IPS DF 19.7 (cell line): ENCODE measurements at places on chromosomes 5 and 9.

DNA sequence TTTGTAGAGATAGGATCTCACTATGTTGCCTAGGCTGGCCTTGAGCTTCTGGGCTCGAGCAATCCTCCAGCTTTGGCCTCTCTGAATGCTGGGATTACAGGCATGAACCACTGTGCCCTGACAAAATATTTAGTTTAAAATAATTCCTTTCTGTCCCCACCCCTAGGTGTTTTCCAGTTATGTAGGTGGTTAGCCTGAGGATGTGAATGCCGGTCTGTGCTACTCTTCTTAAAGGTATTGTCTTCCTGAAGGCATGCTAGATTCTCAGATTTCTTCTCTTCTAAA, 56.7 kb upstream of the BASP1 start:
- no peak for DNase-seq

DNA sequence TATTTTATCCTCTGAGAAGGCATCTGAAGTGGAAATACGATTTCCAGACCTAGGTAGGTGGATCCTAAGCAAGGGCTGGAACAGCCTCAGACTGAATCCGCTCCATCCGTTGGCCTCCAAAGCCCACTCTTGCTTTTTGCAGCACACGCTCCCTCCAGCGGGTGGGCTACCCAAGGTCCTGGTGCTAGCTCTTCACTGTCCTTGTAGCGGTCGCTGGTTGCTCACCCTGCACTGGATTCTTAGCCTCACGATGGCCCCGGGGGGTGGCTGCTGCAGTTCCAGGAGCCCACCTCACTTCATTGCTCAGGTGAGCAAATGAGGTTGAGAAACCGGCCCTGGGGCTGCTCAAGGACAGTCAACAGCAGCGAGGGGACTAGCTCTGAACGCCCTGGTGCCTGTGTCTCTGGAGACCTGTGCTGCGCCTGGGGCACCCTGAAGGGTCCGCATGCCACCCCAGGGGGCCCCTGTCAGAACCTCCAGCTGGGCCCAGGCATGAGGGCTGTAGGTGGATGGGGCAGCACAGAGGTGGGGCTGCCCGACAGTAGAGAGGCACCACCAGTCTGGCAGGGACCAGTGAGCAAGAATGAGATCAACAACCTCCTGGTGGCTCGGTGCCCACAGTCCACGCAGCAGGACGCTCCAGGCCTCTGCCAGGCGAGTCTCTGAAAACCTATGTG, 4.3 kb downstream of the MGAT4B start:
- no peak for DNase-seq

GRCh38 chr5:1792842-1793266, 6.8 kb downstream of the MRPL36 start:
- no peak for DNase-seq

- DNase-seq, result no peak
These were observed 196.2 kb downstream of the DEPDC1B start for GRCh38 chr5:60503771-60504170.

- no peak for DNase-seq
These were observed 211.6 kb downstream of the DOCK8 start for GRCh38 chr9:426264-426663.

DNA sequence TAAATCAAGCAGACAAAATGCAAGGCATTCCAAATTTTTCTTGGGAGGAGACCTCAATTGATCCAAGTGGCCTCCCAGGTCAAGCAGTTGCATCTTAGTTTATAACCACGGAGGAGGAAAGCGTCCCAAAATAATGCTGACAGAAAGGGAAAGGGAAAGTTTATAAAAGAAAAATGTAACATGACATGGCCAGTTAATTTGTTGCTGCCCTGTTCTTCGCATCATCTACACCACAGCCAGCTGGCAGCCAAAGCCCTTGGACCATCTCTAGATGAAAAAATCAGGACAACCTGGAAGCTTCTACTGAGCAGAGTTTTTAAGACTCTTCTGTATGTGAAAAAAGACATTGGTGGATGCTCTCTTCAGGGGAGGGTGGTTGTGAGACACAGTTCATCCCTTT, 128.8 kb upstream of the FBXL7 start:
- DNase-seq, result no peak

DNA sequence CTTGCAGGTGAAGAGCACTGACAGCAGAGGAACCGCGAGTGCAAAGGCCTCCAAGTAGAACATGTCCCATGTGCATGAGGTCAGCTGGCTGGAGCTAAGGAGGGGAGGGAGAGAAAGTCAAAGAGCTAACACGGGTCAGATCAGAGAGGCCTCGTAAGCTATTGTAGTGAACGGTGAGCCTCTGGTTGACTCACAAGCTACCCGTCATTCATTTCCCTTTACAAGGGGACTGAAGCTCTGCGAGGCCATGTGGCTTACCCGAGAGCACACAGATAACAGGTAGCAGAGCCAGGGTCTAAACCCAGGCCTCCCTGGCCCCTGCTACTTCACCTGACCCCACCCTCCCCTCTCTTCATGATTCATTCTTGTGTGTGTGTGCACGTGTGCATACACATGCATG, 152.7 kb upstream of the ADRA1B start:
- no peak for DNase-seq

DNA sequence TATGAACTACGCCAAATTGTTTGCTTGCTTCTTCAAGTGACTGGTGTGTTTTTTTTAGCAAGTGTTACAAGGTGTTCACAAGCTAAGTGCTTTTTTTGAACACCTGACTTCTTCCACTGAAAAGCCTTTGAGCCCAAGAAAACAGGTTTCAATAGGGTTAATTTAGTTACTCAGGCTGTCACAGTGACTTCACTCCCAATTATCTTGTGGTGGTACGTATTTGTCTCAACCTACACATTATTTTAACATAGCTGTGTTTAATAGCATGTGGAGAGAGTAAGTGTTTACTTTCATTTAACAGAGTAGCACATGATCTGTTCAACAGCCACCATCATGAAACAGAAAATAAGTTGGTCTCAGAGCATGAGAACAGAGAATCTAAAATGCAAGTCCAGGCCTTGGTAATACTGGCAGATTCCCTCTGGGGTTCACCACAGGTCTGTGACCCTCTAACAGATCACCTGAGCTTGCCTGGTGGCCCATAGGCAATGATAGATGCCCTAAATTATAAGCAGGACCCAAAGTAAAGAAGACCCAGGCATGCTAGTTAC, 267.7 kb upstream of the SMARCA2 start:
- no peak for DNase-seq

DNA sequence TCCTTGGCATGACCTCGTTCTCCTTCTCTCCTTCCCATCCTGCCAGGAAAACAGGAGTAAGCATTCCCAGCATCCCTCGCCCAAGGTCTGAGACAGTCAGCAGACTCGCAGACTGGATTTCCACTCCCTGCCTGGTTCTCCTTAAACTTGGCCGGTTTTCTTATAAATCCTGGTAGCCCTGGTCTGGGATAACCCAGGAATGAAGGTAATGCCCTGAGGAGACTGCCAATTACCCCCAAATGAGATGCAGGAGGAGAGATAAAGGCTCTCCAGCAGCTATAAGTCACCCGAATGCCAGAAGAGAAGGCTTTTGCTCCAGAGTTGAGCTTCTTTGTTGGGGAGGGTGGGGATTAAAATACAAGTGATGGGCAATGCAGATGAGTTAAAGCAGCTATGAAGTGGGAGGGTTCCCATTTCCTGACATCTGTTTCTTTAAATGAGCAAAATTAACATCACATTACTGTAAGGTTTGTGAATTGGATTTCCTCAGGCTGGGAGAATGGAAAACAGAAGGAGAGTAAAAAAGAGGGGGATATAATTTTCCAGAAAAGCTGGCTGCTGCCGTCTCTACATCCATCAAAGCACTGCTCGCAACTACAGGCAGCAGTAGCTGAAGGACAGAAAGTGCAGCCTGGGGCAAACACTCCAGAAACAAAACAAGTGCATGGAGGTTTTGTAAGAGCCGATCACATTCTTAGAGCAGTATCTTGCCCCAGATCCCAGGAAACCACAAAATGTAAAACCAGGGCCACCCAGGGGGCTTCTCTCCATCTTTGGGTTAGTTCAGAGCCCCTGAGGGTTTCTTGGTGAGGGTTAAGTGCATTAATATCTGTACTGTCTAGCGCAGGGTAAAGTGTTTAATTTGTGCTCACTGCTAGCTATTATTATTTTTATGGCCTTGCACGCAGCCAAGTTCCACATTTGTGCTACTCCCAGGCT, 177.6 kb upstream of the PANK3 start:
- no peak for DNase-seq

GRCh38 chr9:92600462-92601261, 64.9 kb upstream of the ECM2 start:
- no peak for DNase-seq

DNA sequence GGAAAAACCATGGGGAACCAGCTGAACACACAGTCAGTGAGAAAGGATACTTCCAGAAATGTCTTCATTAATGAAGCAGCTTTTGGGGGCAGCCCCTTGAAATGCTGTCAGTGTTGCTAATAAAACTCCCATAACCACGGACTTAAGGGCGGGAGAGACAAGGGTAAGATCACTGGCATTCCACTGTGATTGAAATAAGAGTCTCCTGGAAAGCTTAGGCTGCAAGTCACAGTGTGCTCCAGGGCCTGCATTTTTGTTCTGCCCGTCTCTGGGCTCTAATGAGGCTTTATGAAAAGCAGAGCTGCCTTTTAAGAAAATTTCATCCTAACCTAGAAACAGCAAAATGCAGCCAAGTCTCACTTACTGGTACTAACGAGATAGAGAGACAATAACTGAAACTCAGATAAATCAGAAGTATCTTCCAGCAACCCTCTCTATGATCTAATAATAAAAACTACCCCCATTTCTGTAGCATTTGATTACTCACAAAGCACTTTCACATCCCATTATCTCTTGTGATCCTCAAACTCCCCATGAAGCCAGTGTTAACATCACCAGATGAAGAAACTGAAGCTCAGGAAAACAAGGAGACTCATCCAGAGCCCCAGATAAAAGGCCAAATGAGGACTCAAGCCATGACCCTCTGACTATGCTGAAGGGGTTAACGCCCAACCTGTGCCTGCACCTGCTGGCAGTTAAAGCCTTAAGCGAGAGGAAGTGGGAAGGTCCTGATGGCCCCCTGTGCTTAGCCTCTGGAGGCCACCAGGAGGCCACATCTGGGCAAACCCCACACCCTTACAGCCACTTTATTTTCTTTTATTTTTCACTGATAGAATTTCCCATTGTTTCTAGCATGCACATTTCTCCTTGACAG, 37.5 kb downstream of the SPOCK1 start:
- peak; percentile 12 for DNase-seq

- no peak for DNase-seq
These were observed 253.5 kb downstream of the DMRTA1 start for GRCh38 chr9:22700171-22700570.

DNA sequence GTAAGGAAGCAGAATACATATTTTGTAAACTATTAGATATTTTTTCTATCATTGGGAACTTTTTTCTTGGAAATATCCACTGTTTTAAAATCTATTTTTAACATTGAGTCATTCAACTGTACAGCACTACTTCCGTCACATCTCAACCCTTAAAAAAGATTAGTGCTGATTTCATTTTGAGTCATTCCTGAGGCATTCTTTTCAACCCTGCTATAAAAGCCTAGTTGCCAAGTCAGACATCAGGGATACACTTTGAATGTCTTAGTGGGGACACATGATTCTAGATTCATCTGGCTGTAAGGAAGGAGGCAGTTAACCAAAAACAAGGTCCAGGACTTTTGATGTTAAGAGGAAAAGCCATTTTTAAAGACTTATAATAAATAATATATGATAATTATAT, 160.9 kb downstream of the GIN1 start:
- no peak for DNase-seq

DNA sequence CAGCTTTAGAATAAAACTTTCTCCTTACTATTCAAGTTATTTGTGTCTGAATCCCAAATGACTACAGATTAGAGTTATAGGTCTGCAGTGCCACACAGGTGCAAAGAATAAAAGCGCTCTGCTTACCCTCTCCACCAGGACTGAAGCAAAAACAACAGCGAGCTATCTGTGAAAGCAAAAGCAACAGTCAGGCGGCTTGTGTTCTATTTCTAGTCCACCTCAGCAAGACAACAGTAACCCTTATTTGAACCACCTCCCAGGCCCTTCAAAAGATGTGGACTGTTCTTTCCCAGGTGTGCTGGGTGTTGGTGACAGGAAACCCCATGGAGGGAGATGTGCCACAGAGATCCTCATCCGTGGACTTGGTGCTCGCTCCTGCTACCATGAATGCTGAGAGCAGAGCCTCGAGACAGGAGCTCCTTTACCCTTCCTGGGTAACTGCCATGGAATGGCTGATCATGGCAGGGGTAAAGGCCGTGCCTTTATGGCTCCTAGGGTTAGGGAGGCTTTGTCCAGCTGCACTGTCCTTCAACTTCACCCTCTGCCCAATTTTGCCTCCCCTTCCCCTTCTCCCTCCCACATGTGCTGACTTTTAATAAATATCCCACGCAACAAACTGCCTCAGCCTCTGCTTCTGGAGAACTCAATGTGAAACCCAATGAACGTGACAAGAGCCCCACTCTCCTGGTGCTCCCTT, 108.6 kb downstream of the SERINC5 start:
- DNase-seq, result no peak

DNA sequence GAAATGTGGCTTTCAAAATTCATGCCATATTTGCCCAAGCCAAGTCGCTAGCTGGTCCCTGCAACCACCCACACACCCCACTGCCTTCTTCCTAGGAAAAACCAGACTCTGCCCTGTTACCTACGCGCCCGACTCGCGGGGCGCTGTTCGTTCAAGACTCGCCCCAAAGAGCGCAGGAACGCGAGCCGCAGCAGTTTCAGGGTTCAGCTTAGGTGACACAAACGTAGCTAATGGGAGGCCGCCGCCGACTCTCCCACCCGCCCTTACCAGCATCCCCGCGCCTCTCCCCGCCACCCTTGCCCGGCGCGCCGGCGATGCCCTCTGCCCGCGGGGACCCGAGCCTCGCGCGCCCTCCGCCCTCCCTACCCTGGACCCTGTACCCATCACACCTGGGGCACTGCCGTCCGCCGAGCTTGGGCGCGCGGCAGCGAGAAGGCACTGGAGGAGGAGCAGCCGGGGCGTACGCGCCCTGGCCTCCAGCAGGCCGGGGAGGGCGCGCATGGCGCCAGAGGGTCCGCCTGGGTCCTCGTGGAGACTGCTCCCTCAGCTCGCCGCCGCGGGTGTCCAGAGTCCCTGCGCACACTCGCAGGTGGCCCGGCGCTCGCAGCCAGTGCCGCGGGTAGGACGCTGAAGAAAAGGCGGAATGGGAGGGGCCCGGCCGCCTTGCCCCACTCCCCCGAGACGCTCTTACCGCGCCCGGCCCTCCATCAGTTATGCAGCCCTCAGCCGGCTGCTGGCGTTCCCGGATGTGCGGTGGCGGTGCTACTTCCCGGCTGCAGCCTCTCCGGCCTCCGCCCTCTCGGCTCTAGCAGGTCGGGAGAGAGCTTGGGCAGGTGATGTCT, at the start of gene EMB:
Gene EMB, minus strand, starts transcription at position 638 of the 842 bp plus-strand sequence. Its CDS starts 137 bp downstream, at position 501.
- DNase-seq, result peak; percentile 71

DNA sequence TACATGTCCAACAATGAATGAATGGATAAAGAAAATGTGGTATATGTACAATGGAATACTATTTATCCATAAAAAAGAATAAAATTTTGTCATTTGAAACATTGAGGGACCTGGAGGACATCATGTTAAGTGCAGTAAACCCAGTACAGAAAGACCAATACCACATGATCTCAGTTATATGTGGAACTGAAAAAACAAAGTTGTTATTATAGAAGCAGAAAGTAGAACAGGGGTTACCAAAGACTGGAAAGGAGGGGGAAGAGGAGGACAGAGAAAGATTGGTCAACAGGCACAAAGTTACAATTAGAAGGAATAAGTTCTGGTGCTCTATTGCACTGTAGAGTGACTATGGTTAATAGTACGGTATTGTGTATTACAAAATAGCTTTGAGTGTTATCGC, 233.8 kb downstream of the SEMA6A start:
- DNase-seq, result no peak

- no peak for DNase-seq
These were observed 683 bp downstream of the OSMR start for GRCh38 chr5:38846379-38847011.

GRCh38 chr5:110054240-110054639, 364.5 kb downstream of the MAN2A1 start:
- no peak for DNase-seq

GRCh38 chr9:89179895-89180734, 1.5 kb upstream of the SHC3 start:
- peak; percentile 80 for DNase-seq
